ENCODE measurements at places on chromosomes 12 and 14.

DNA sequence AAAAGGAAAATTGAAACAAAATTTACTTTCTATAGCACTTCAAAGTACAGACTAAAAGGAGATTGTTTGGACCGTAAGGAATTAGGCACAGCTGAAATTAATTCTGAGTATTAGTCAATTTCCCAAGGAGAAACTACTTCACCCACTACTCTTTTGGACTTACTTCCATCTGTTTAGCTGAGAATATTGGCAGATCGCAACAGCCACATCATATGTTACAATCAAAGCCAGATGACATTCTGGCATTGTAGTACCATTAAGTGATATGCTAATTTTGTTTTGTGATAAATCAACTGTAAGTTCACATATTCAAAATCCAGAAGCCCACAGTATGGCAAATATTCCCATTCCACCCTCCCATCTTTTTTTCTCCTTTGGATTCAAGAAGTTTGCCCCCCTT is 47.1 kb upstream of the ANKS1B start:
- no peak for DNase-seq

DNA sequence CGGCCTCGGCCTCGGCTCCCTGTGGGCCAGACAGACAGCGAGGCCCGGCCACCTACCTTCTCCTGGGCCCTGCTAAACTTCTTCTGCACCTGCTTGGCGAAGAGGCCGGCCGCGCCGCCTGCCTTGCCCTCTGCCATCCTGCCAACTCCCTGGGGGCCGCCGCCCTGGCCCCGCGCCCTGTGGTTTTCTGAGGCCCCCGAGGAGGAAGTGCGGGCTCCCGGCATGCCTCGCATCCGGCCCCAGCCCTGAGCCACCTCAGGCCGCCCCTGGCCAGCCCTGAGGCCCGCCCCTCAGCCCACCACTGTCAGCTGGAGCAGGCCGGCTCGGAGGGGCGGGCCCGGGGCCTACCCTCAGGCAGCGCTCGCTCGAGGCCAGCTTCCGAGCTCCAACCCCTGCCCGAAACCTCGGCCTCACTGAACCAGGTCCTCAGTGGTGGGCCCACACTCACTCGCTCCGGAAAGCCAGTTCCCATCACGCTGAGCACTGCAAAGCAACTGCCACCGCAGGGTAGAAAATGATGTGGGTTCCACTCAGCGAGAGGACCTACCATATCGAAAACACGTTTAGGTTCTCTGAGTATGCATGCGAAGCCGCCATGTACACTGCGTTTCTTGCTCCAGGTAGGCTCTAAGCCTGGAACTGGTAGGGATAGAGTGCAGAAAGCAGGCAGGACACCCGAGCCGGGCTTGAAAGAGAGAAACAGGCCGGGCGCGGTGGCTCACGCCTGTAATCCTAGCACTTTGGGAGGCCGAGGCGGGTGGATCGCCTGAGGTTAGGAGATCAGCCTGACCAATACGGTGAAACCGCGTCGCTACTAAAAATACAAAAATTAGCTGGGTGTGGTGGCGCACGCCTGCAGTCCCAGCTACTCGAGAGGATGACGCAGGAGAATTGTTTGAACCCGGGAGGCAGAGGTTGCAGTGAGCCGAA is at the start of gene BIN2:
TSS of gene BIN2 (minus strand) at position 209 of the 930 bp plus-strand sequence. CDS start at position 137, 72 bp downstream.
- DNase-seq = no peak

GRCh38 chr12:43655586-43655985 is 103.0 kb downstream of the PUS7L start:
- DNase-seq = no peak

DNA sequence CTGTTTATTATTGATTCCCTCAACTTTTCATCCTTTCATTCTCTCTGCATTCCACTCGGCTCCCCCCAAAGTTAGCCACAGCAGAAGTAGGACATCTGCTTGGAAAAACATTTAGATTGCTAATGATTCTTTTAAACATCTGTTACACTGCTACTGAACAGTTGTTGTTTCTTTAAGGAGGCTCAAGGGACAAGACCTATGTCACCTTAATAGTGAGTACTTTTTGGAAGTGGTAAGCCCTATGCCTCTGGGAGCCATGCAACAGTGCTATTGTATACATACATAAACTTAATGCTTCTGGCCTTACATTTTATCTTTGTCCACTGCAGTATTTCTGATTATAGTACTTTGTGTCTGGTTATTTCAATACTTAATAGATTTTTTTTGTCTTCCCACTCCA is 628.2 kb upstream of the FOXG1 start:
- DNase-seq = no peak

- DNase-seq = no peak
Observed at GRCh38 chr12:79366374-79366773, 324.4 kb downstream of the PAWR start.

- DNase-seq = no peak
Observed at GRCh38 chr12:127063339-127064072, 1203.5 kb upstream of the TMEM132C start.

- DNase-seq = no peak
Observed at GRCh38 chr12:120214626-120215356, 13.9 kb upstream of the RPLP0 start.

- DNase-seq = peak; percentile 32
Observed at GRCh38 chr12:24997970-24998582, 49.2 kb upstream of the BCAT1 start.

DNA sequence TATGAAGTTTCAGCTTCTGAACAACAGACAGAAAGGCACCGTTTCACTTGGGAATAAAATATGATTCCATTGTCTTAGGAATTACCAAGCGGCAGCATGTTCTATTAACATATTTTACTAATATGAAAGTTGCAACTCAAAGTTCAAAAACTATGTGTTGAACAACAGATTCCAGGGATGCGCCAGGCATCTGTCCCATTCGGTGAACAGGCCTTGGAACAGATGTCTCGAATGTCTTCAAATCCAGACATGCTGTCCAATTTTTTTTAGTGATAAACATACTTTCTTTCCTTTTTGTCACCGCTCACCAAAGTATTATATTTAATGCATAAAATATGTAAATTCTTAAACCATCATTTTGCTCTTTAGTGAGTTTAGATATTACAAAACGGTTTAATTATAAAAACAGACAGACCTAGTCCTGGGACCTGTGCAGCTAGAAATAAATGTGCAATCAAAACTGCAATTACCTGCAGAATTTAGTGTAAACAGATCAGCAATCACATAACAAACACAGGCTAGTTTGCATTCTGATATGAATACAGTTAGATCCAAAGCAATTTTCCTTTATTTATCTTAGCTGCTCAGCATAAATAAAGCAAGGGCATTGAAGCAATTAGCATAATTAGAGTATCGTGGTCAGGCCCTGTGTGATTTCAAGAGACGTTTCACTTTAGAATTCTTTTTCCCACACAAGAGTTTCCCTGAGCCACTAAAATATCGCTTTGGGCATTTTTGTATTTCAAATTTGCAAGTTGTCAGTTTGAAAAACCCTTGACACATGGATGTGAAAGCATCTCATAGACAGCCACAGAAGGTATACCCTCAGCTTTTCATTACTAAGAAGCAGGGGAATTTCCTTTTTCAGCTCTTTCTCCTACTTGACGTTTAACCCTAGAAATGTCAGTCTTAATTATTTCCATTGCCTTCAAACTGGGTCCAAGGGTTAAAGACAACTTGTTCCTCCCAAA is 420.8 kb downstream of the EGLN3 start:
- no peak for DNase-seq

DNA sequence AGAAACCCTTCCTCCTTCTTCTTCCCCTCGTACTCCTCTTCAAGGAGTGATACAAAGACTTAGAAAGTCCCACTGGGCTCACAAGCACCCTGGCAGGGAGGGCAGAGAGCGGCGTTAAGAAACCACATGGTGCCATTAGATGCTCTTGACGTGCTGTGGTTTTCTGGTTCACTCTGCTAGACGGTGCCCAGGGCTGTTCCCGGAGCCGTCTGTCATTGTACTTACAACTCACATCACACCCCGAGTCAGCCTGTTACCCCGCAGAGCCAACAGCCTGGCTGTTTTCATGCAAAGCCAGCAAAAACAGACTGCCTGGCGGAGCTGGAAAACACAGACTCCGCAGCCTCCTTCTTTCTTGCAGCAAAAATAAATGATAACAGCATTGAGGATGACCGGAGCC is 232.6 kb upstream of the TBX3 start:
- peak; percentile 46 for DNase-seq
